Activated CD4-positive, alpha-beta T cell treated with anti-CD3 and anti-CD28 coated beads, Interleukin-2, Interleukin-4, amounts not matched to agents 100 ng/mL and 50 ng/mL, durations not matched to agents 16 hours and 8 hours (primary cell): ENCODE measurements at places on chromosomes 4 and X.

DNA sequence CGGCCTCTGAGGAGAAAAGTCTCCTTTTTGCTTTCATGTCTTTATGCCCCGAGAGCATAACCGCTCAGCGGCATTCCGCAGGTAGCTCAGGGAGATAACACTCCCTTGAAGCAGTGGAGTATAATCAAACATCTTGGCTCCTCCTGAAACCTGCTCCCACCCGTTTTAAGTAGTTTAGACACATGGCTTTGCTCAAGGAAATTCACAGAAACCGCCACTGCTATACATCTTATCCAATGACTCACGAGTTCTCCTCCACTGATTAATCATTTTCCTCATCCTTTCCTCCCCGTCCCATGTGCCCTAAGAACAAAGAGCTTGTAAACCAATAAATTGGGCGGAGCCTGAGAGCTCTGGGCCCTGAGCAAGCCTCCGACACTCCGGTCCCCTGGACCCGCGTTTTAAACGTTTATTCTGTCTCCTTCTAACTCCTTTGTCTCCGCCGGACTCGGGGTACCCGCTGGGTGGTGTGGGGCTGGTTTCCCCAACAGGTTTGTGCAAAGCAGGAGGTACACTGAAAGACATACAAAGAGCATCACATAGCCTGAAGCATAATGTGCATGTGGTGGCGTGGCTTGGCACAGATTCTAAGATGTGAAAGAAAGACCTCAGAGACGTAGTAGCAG is 401.2 kb downstream of the TLL1 start:
- DNase-seq: no peak

- peak; percentile 43 for DNase-seq
These were observed 8.1 kb downstream of the ETDB start for GRCh38 chrX:135112096-135112729.

DNA sequence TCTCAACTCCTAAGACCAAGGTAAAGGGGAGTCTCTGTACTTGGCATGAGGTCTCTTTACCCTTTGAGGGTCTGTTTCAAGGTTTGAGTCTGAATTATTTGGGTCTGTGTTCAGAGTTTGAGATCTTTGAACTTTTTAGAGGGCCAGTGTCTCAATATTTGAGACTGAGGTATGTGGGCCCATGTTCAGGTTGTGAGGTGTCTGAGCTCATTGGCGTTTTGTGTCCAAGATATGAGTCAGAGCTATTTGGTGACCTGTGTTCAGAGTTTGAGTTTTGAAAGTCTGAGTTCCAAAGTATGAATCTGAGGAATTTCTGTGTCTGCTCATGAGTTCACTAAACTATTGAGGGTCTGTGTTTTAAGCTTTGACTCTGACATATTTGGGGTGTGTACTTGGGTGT is 36.7 kb upstream of the PAGE4 start:
- DNase-seq: no peak

DNA sequence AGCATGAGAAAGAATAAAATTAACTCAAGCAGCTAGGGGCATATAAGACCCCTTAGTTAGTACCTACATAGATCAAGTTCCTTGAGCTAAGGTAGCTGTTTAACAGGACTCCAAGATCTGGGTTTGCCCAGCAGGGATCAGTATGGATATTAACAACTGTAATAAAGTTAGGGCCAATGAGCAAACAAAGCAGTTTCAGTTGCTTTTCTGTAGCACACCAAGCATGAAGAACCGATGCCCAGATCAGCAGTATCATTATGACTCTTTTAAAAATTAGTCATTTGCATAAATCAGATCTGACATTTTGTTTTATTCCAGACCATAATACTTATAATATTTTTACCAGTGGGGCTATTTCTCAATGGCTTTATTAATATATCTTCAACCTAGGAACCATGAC is 80.9 kb downstream of the C4orf33 start:
- peak; percentile 1 for DNase-seq

- no peak for DNase-seq
These were observed 116.4 kb downstream of the LARP7 start for GRCh38 chr4:112753333-112753732.

DNA sequence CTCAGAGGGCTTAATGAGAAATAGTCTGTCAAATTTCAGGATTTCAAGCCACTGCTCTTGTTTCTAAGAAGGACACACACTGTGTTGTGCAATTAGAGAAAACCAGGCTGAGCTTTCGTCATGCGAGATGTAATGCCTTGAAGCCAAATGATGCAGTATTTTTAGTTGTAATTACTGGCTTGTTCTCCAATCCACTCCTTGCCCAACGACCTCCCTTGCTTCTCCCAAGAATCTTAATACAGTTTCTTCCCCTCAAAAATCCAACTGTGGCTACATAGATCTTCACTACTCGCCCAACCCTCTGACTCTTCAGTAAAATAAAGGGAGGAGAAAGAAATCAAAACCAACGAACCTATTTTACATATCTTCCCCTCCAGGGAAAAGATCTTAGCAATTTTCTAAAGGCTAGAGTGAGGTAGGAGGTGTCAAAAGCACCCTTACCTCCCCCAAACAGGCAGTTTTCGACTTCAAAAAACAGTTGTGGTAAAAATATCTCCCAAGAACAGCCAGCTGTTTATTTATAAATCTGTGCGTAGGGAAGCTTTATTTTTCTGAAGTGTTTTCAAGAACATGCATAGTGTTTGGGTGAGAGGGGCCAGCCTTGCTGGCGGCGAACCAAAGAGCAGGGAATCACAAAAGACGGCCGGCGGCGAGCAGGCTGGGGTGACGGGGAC is 68.7 kb downstream of the MGST2 start:
- no peak for DNase-seq

DNA sequence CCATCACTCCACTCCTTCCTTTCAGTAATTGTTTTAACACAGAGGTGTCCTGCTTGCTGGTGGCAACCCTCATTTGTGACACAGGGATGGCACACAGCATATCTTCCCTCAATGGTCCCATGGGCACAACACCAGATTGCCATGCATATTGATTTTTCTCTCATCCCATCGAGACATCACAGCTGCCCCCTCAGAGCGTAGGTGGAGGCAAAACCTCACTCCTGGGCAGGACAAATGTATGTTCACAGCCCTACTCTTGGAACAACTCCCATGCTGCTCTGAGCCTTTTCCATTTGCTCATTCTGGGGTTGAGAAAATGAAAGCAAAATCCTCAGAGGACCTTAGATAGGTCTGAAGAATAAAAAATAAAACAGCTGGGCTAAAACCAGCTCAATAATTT is 172.2 kb downstream of the GABRB1 start:
- no peak for DNase-seq

DNA sequence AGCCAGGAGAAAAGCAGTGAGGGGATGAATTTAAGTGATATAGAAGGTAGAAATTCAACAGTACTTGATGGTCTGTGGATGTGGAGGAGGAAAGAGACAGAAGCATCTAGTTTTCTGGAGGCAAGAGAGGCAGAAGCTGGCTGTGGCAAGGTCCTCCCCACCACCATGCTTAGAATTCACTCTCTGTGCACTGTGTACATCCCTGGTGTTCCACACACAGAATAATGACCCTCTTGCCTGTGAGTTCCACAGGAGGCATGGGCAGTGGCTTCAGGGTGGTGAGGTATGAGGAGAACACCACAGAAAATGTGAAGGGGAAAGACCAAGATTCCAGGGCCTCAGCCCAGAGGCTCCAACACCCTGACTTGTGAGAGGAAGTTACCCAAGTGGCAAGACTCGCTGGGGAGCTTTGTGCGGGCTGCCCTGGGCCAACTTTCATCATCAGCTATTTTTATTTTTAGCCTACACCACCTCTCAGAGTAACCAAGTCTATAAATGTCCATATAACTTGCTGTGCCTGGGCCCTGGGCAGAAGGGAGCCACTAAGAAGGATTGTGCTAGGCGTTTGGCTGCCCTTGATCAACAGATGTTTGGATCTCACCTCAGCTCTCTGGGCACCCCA is 7.8 kb upstream of the INTS6L start:
- DNase-seq: no peak

DNA sequence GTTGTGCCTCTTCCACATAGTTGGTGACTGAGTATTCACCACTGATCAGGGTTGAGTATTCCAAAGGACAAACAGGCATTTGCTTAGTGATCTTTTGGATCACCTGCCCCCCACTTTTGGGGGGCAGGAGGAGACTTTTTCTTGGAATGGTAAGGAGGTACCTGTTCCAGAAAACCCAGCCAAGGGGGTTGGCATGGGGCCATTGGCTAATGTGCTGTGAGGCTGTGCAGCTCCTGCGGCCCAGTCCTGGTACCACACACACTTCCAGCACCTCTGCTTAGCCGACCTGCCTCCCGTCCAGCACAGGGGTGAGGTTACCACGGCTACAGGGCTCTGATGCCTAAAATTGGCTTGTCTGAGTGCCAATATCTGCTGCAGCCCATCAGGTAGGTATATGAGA is 40.1 kb upstream of the MGST2 start:
- no peak for DNase-seq

- no peak for DNase-seq
These were observed 4.5 kb upstream of the GRSF1 start for GRCh38 chr4:70844180-70844579.

- DNase-seq: no peak
These were observed 18.3 kb upstream of the ACSL1 start for GRCh38 chr4:184843984-184844554.

- DNase-seq: no peak
These were observed 15.8 kb upstream of the LEF1 start for GRCh38 chr4:108184453-108185049.

GRCh38 chr4:3417448-3417847 is 24.3 kb upstream of the HGFAC start:
- DNase-seq: no peak

- peak; percentile 78 for DNase-seq
These were observed 74.1 kb downstream of the NBDY start for GRCh38 chrX:56802921-56803849.

GRCh38 chr4:48692897-48693296 is 87.2 kb downstream of the FRYL start:
- no peak for DNase-seq

DNA sequence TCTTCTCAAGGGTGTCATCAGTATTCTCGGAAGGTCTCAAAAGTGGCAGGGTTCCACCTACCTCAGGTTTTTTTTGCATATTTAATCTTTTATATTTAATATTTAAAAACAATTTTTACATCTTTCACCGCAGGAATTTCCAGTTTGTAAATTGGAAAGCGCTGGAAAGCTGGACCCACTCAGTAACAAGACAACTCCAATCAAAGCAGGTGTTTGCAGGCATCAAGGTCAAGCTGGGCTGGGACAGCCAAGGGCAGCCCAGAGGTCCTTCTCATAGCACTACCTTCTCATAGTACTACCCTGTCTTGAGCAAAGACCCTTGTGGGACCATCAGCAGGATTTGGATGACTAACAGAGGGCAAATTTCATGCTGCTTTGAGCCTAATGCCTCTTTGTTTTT is 160.1 kb downstream of the TET2 start:
- no peak for DNase-seq

DNA sequence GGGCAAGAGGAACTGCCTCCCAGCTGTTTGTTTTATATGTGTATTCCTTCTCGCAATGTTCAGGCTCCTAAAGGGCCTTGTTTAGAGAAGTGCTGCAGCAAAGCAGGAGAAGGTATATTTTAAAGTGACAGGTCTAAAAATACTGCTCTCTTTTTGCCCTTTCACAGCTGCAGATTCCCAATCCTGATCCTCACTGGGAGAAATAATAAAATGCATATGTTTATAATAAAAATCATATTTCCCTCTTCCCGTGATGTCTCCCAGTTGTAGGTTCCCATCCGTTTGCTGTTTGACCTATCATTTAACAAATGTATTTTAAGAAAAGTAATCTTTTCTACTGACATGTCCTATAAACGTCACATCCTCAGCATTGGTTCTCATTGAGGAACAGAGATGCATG is 62.7 kb upstream of the GPC4 start:
- no peak for DNase-seq

- DNase-seq: peak; percentile 54
These were observed 170.3 kb downstream of the MOSPD2 start for GRCh38 chrX:15043538-15043937.

GRCh38 chr4:110211007-110211769 is 12.8 kb upstream of the ELOVL6 start:
- DNase-seq: peak; percentile 28

GRCh38 chr4:48877827-48878535 is 28.6 kb downstream of the OCIAD2 start:
- DNase-seq: no peak

DNA sequence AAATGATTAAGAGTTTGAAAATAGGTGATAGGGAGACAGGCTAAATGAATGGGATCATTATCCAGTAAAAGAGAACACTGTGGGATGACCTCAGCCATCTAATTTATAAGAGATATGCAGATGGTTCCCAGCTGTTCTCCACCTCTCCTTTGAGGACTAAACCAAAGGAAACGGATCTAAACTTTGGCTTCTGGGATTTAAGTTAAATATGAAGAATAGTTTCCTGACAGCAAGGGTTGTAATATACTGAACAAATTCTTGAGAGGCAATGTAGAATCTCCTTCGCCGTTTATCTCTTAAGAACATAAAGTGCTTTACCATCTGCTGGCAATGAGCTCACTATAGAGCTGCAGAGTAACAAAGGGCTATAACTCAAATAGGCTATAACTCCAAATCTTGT is 35.4 kb upstream of the HPGDS start:
- DNase-seq: no peak

DNA sequence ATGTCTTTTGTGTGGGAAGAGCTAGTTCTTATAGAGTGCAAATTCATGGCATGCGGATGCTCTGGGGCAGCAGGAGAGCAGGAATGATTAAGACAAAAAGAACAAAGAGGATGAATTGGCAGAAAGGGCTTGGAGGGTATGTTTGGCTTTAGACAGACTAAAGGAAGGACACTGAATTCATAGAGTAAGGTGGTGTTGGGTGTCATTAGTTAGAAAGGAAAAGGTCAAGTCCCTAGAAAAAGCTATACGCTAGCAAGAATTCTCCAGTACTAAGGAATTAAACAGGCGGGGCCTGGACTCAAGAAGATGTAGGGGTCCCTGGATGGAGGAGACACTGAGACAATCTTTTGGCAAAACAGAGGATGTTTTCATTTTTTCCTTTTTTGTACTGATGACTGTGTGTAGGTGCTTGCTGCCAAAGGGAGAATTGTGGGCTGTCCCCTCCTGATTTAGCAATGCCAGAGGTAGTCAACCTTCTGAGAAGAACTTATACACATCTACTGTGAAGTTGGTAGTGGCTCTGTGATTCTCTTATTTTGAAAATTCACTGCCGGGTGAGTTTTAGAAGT is 391.0 kb downstream of the SPRY1 start:
- DNase-seq: no peak

GRCh38 chr4:37101182-37101581 is 143.4 kb upstream of the NWD2 start:
- DNase-seq: no peak

GRCh38 chr4:17997129-17997528 is 24.4 kb downstream of the LCORL start:
- DNase-seq: no peak

- no peak for DNase-seq
These were observed 190.6 kb downstream of the MID1IP1 start for GRCh38 chrX:38991656-38992440.

DNA sequence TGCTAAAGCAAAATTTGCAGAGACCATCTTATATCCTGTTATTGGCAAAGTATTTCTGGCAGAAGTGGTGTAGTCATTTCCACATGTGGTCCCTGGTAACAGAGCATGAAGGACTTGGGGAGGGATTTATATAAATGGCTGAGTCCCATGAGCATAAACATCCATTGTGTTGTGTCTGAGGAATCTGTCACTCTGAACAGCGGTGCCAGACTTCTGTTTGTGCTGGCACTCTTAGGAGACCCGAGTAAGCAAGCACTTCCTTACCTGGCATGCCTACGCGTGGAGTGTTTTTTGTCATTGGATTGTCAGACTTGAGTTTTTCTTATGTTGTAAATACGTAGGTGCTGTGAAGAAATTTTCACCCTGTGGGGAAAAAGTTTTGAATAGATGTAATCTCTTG is 285.9 kb downstream of the ARHGAP10 start:
- no peak for DNase-seq
